ENCODE measurements at places on chromosomes 6 and 20.
A peak's percentile ranks its signal among the peaks of the same experiment; 100 is the strongest.

DNA sequence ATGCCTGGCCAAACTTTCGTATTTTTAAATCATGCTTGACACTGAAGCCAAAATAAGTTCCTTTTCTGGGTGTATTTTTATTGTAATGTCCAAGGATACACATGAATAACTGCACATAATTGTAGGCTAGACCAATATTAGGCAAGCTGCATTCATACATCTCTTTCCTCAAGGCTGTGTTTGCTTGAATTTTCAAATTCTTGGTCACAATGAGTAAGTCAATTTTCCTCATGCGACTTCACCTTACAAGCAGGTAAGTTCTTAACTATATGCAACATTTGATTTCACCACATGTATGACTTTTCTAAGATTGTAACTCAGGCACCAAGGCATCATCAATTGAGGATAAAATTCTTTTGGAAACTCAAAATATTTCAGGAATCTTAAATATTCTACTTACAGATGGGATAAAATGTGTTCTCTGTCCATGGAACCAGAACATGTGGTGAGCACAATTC, 112.4 kb upstream of the ZNF217 start:
- H3K27me3 ChIP-seq, result no peaks in the 10 kb centered on the region
- H3K4me3 ChIP-seq, result peak overlapping the region; percentile 56
- no peak for DNase-seq

DNA sequence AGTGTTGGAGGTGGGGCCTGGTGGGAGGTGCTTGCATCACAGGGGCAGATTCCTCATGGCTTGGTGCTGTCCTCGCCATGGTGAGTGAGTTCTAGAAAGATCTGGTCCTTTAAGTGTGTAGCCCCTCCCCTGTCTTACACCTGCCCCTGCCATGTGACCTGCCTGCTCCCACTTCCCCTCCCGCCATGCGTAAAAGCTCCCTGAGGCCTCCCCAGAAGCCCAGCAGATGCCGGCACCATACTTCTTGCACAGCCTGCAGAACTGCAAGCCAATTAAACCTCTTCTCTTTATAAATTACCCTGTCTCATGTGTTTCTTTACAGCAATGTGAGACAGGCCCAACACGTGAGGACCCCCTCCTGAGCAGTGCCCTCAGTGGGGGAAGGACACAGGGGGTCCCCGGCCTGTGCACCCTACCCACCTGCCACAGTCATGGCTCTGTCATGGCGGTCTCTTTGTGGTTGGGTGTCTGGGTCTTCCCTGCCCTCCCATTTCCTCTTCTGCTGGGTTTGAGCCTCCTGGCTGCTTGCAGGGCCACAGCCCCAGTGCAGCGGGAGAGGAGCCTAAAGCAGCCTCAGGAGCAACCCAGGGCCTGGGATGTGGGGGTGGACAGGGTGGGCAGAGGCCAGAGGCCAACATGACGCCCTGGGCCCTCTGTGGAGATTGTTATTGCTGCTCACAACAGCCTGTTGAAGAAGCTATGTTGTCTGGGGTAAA, 87.2 kb upstream of the QKI start:
- no peak for DNase-seq
- H3K4me3 ChIP-seq, result no peak overlapping the region
- peaks cover 14% of the 10 kb centered on the region for H3K27me3 ChIP-seq

DNA sequence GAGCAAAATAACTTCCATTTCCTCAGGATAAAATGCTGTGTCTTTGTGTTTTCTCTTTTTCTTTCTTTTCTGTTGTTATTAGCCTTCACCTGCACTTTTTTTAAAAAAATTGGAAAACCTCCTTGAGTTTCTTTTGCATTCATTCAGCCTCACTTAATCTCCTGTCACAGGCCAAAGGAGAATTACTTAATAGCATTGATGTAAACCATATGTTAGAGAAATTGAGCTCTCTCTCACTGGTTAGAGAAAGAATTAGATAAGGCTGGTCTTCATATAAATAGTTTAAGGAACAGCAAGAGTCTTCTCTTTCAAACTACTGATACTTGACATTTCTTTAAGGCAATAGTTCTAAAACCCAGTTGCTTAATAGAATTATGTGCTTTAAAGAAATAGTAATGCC, 564.2 kb downstream of the TFAP2B start:
- H3K27ac ChIP-seq, result no peak overlapping the region
- no peak for DNase-seq
- no peaks in the 10 kb centered on the region for H3K4me1 ChIP-seq
- H3K27me3 ChIP-seq, result no peaks in the 10 kb centered on the region
- H3K4me3 ChIP-seq, result no peak overlapping the region
- no peaks in the 10 kb centered on the region for H3K36me3 ChIP-seq

- H3K27me3 ChIP-seq, result no peaks in the 10 kb centered on the region
- peaks cover 34% of the 10 kb centered on the region for H3K36me3 ChIP-seq
- no peaks in the 10 kb centered on the region for H3K4me1 ChIP-seq
- H3K27ac ChIP-seq, result no peak overlapping the region
Measured at GRCh38 chr6:107928984-107929383, 29.0 kb downstream of the SEC63 start.

GRCh38 chr20:53957451-53958172, 112.8 kb downstream of the BCAS1 start:
- no peak for DNase-seq
- H3K36me3 ChIP-seq, result peaks cover 4% of the 10 kb centered on the region
- H3K27ac ChIP-seq, result no peak overlapping the region
- peaks cover 4% of the 10 kb centered on the region for H3K4me1 ChIP-seq

GRCh38 chr6:104218116-104218515, 641.6 kb downstream of the HACE1 start:
- no peak overlapping the region for H3K4me3 ChIP-seq
- no peak for DNase-seq
- H3K36me3 ChIP-seq, result no peaks in the 10 kb centered on the region
- no peaks in the 10 kb centered on the region for H3K27me3 ChIP-seq
- H3K27ac ChIP-seq, result no peak overlapping the region

GRCh38 chr20:63129991-63130657, 85.8 kb downstream of the YTHDF1 start:
- no peak overlapping the region for H3K27ac ChIP-seq
- no peaks in the 10 kb centered on the region for H3K4me1 ChIP-seq

All from activated CD4-positive, alpha-beta T cell treated with anti-CD3 and anti-CD28 coated beads, Interleukin-2, amount 10 ng/mL, durations not matched to agents 7 days and 5 days (primary cell).